Putamen (tissue), 1 donor: ENCODE measurements at places on chromosomes 4 and X.

DNA sequence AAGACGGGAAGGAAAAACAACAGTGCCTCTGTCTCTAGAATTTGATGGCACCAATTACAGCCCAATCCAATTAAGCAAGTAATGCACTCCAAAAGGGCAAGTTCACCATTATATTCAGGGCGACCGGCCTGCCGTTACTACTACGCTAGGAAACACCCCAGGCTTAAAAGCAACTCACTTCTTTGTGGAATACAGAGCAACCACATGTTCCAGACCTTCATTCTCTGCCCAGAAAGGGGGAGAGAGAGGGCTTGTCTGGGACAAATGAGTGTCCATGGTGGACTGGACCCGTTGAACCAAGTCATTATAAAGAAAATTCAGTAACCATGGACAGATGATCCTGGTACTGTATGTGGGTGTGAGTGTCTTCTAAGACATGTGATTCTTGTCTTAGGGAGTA lies 1.6 kb downstream of the KDR start:
- no peak for DNase-seq

DNA sequence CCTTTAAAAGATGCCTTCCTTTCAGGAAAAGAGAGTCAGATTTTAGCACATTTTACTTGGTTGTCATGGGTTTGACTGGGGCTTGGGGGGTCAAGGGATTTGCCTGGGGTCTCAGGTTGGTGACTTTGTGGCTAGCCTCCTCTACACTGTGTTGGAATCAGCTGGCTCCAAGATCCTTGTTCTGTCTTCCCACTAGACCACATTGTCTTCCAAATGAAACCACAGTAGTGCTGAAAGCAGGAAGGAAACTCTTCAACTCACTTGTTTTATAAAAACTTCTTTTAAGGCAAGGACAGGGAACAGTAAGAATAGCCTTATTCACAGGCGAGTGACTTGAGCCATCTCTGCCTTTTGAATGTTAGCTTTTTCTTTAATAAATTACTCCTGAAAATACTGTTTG lies 37.0 kb upstream of the OTUD4 start:
- no peak for DNase-seq

DNA sequence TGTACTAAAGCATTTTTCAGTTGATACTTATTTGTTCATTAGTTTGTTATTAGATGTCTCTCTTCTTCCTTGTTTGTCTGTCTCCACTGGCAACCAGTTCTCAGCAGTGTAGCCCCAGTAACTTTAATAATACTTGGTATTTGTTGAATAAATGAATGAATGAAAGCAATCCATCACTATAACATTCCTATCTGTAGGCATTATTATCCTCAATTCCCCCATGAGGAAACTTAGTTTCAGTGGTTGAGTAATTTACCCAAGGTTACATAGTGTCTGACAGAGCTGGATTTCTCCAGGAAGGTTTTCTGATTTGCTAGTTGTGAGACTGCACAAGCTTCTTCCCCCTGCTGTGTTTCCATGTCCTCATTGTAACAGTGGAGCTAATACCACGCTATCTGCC lies 27.8 kb upstream of the MAOB start:
- no peak for DNase-seq

DNA sequence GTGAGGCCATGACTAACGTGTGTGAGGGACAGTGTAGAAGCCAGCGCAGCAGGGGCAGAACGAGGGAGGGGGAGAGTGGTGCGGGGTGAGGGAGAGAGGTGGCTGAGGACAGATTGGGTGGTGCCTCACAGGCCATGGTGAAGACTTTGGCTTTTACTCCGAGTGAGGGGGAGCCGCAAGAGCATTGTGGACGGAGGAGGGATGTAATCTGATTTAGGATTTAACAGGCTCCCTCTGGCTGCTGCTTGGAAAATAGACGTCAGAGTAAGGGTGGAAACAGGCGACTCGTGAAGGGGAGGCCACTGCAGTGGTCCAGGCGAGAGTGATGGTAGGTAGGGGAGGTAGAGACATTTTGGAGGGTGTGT lies 13.0 kb downstream of the PPP1R3F start:
- DNase-seq = no peak

DNA sequence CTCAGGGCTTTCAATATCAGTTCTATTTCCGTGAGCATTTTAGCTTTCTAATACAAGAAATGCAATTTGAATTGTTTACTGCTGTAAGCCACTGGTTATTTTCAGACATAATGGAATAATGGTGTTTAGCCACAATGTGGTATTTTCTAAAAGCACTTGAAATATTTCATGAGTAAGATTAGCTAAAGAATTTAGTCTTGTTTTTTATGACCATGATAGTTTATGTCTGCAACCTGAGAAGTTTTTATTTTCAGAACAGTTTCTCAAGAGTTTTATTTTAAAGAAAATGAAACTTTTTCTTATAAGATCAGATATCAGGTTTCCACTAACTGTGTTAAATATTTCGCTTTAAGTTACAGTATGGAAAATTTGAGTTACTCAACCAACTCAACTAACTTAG lies 60.2 kb downstream of the SLIT2 start:
- DNase-seq = no peak
